ENCODE measurements at places on chromosomes 1 and 21. TPM values are rescaled to one million over a fixed set of nuclear protein-coding genes. Genes with fewer than 3 reads are reported as not detected.

Gene AMY1A
- not detected for total RNA-seq

Gene KCNC4
- total RNA-seq, result 4.3 TPM

Gene SPRR3
- total RNA-seq, result not detected

Gene SPATA46
- total RNA-seq, result not detected

Gene IRF6
- total RNA-seq, result 0.16 TPM

Gene CRYBG2
- 1.6 TPM for total RNA-seq

Gene SLC26A9
- 0.10 TPM for total RNA-seq

Gene NPL
- 0.75 TPM for total RNA-seq

Gene BLACAT1
- 0.03 TPM for total RNA-seq

Gene HCRTR1
- total RNA-seq, result not detected

Gene LCE3C
- total RNA-seq, result not detected

Gene KRTAP10-4
- total RNA-seq, result not detected

Gene NLRP3
- not detected for total RNA-seq

Gene NECAP2
- total RNA-seq, result 39.7 TPM

Gene C1orf87
- total RNA-seq, result not detected

Gene KRTAP12-2
- not detected for total RNA-seq

Gene SEMA6C
- total RNA-seq, result 1.9 TPM

Gene CRABP2
- total RNA-seq, result 9.3 TPM

Gene TMPRSS15
- not detected for total RNA-seq

Gene GJA9
- total RNA-seq, result 0.07 TPM
